ENCODE measurements at places on chromosomes 2 and 18.

DNA sequence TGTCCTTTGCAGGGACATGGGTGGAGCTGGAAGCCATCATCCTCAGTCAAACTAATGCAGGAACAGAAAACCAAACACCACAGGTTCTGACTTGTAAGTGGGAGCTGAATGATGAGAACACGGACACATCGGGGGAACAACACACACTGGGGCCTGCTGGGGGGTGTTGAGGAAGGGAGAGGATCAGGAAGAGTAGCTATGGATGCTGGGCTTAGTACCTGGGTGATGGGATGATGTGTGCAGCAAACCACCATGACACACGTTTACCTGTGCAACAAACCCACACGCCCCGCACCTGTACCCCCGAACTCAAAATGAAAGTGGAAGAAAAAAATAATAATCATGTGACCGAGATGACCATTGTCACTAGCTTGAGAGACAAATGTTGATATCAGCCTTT lies 114.7 kb downstream of the NDUFA10 start:
- DNase-seq: no peak

- DNase-seq: no peak
Measured at GRCh38 chr2:207722773-207723424, 11.5 kb downstream of the CCNYL1 start.

- DNase-seq: peak; percentile 30
Measured at GRCh38 chr2:33246432-33246831, 230.0 kb upstream of the RASGRP3 start.

- DNase-seq: peak; percentile 16
Measured at GRCh38 chr2:163595028-163595427, 140.8 kb downstream of the FIGN start.

- no peak for DNase-seq
Measured at GRCh38 chr2:115999039-115999438, 1556.6 kb downstream of the DPP10 start.

GRCh38 chr2:71277536-71278103 lies 50.7 kb upstream of the PAIP2B start:
- peak; percentile 73 for DNase-seq
